ENCODE measurements at places on chromosomes 1 and 21. TPM values are rescaled to one million over a fixed set of nuclear protein-coding genes. Genes with fewer than 3 reads are reported as not detected.

DNA sequence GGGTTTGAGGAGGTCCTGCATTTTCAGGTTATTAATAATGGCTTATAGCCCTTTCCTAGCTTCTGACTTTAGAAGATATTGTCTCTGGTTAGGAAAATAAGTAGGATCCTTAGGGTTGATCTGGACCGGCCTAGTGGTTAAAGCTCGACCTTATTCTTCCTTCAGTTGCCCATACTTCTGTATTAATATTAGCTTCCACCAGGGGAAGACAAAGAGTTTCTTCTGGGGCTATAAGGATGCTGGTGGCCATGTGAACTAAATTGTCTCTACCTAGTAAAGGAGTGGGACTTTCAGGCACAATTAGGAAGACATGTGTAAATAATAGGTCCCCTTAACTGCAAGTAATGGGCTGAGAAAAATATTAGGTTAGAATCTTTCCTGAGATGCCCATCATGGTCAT is 20.6 kb upstream of the FCGR2A start:
- H3K27ac ChIP-seq: no peak overlapping the region
- no peak for DNase-seq
- H3K36me3 ChIP-seq: no peaks in the 10 kb centered on the region
- no peak overlapping the region for H3K4me3 ChIP-seq

The MR1 gene
- 1.1 TPM for total RNA-seq

DNA sequence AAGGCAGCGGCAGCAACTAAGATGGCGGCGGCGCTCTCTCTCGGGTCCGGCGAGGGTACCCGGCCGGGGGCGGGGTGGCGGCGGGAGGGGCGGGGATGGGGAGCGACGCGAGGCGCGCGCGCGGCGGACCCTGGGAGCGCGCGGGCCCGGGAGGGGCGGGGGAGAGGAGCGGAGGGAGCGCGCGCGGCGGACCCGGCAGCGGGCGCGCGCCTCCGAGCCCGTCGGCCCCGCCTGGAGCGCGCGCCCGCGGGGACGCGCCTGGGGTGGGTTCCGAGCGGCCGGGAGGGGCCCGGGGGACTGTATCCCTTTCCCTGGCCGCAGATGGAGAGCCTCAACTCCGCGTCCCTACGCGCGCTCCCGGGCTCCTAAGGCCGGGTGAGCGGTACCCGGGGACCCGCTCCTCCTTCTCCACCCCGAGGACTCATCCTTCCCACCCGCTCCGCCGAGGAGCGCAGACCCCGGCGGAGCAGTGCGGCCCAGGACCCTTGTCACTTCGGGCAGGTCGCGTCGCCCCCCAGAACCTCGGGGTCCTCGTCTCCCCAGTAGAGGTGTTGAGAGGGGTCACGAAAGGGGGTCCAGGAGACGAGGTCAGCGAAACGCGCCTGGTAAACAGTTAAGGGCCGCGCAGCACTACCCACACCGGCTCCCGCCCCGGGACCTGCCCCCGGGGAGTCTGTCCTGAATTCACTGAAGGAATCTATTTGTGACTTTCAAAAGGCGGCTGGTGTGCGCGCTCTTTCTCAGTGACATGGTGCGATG is at the start of gene CLSTN1:
Gene CLSTN1, minus strand, starts transcription at position 23 of the 759 bp plus-strand sequence. CDS start 232 bp downstream, outside the sequence.
- peak within 1 kb of the TSS; percentile 26 for H3K4me3 ChIP-seq
- DNase-seq: peak; percentile 80
- H3K36me3 ChIP-seq: no peaks in the 10 kb centered on the region
- H3K27me3 ChIP-seq: no peaks in the 10 kb centered on the region
- no peak within 1 kb of the TSS for H3K27ac ChIP-seq
- H3K4me1 ChIP-seq: peaks cover 18% of the 10 kb centered on the region

The TTLL10 gene
- total RNA-seq: not detected

GRCh38 chr1:213829780-213830179 is 158.0 kb upstream of the PROX1 start:
- no peaks in the 10 kb centered on the region for H3K36me3 ChIP-seq
- no peak overlapping the region for H3K4me3 ChIP-seq
- no peak overlapping the region for H3K27ac ChIP-seq
- no peak for DNase-seq
- H3K27me3 ChIP-seq: no peaks in the 10 kb centered on the region

The TINAGL1 gene
- 312 TPM for total RNA-seq

DNA sequence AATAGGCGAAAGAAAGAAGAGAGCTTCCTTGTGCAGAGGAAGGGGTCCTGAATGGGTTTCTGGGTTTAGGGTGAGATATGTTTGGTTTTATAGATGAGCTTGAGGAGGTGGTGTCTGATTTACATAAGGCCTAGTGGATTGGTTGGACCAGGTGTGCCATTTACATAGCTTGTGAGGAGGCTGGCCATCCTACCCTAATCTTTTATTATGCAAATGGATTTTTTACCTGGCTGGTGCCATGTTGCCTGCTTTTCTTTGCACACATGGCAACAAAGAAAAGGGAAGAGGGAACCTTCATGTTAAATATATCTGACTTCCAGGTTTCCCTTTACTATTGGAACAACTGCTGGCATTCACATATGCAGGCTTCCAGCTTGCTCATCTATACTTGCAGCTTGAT is 585.3 kb downstream of the PTPRU start:
- H3K27ac ChIP-seq: no peak overlapping the region
- H3K4me1 ChIP-seq: no peaks in the 10 kb centered on the region
- no peak for DNase-seq

DNA sequence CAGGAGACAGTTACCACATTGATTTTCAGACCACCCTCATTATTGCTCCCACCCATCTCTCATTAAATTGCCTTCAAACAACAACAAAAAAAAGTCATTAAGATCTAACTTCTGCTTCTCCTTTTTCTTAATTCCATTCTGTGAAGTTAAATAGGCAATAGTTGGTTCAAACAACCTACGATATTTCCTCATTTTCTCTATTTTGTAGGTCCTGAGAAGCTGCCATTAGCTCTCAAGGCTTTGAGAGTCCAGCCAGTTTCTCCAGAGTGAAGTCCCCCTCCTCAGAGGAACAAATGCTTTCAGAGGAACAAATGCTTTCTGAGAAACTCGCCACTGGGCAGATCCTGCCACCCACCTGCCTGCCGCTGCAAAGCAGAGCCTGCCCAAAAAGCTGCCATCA is 125.6 kb downstream of the ETS2 start:
- H3K27me3 ChIP-seq: no peaks in the 10 kb centered on the region
- H3K4me1 ChIP-seq: no peaks in the 10 kb centered on the region
- H3K4me3 ChIP-seq: no peak overlapping the region

The AMY2A gene
- not detected for total RNA-seq

DNA sequence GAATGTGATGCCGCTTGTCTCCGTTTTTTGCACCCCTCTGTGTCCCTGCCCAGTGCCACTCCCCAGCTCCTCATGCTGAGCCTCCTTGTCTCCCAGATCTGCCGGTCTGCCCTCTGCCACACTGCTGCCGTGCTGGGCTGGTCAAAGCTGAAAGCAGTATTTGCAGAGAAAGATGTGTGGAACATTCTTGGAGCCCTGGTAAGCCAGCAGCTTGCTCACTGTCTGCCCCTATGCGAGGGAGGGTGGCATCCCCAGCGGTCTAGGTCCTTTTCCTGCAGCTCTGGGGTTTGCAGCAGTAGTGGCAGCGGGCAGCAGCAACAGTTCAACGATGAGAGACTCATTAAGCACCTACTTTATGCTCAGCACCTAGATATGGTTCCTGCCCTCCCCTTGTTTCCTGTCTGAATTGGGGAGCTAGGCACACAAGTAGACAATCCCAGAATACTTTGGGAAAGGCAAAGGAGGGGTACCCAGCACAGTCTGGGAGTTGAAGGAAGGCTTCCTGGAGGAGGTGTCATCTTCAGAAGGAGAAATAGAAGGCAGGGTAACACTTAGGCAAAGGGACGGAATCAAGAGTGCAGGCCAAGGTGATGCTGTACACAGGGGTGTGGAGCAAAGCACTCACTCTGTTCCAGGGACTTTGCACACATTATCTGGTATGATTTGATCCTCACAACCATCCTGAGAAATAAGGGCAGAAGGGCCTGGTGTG is 63.1 kb downstream of the KIF21B start:
- no peak overlapping the region for H3K27ac ChIP-seq
- no peaks in the 10 kb centered on the region for H3K27me3 ChIP-seq
- DNase-seq: no peak
- H3K36me3 ChIP-seq: no peaks in the 10 kb centered on the region
- no peak overlapping the region for H3K4me3 ChIP-seq
- no peaks in the 10 kb centered on the region for H3K4me1 ChIP-seq

- H3K27ac ChIP-seq: no peak overlapping the region
- H3K4me1 ChIP-seq: peaks cover 29% of the 10 kb centered on the region
- H3K27me3 ChIP-seq: no peaks in the 10 kb centered on the region
Measured at GRCh38 chr1:212162635-212163034, 122.6 kb upstream of the PPP2R5A start.

The KRTAP13-2 gene
- not detected for total RNA-seq

DNA sequence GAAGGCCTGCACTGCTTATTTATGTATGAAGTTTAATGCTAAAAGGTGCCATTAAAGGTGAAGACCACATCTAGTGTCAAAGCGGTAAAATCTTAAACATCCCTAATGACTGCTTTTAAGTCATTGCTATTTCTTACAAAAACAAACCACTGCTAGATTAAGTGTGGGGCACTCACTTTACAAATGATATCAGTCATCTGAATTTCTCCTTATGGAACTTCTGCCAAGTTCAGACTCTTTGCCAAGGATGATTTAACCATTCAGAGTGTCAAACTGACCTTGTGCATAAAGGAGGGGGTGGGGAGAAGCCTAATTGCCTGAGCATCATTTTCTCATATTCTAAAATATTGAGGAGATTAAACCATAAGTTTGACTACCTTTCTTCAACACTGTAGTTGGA is 271.5 kb downstream of the TGFB2 start:
- H3K27me3 ChIP-seq: no peaks in the 10 kb centered on the region
- H3K27ac ChIP-seq: no peak overlapping the region
- no peak overlapping the region for H3K4me3 ChIP-seq
- no peaks in the 10 kb centered on the region for H3K36me3 ChIP-seq
- peaks cover 9% of the 10 kb centered on the region for H3K4me1 ChIP-seq
